ENCODE measurements at places on chromosomes 5 and 9. TPM values are rescaled to one million over a fixed set of nuclear protein-coding genes. Genes with fewer than 3 reads are reported as not detected.

Gene FLT4
- 8.2 TPM for total RNA-seq

Gene IFNB1
- not detected for total RNA-seq

Gene CWC27
- total RNA-seq: 38.0 TPM

DNA sequence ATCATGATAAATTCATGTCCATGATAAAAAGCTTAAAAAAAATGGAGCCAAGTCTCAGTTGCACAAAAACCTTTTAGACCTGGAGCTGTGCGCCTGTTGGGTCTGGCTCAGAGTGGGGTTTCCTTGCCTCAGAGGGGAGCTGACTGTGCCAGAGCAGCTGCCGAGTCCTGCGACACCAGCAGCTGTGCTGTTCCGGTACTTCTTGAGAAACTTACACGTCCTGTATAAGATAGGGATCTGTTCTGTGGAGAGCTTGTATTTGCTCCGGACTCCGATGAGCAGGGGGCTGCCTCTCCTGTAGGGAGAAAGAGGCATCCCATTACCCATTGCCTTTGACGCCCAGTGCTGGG is 28.6 kb downstream of the GFPT2 start:
- DNase-seq: no peak

DNA sequence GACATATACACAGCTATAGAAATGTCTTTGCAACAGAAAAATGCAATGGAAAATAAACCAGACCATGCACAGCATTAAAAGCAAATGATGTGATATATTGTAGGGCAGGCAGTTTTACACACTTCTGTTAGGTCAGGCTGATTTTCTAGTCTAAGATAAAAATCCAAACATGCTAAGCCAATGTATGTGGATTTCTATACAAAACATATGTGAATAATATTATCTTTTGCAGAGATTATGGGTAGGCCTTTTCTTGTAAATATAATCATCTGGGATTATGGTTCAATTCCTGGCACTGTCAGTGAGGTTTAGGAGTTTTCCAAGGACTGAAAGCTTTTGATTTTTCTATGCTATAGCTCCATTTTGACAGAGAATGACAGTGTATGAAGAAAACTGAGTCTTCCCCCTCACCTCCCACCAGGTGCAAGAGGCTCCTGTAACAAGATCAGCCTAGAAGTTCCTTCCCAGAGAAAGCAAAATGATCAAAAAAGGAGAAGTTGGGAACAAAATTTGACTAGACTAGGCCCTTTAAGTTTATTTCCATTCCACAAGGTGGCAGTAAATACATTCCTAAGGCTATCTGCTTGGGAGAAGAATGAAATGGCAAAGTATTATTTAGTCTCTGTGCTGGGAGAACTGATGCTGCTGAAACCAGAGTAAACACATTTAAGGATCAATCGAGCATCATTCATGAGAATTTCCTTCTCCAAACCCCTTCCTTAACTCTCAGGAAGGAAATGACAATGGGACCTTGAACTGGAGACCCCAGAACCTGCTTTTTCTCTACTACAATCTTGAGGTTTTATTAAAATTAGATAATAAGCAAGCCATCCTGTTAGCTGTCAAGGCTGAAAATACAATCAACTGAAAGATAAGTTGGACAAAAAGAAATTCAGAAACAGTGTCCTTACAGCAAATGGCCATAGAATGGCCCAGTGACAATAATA is 133.0 kb upstream of the TUT7 start:
- DNase-seq: no peak

DNA sequence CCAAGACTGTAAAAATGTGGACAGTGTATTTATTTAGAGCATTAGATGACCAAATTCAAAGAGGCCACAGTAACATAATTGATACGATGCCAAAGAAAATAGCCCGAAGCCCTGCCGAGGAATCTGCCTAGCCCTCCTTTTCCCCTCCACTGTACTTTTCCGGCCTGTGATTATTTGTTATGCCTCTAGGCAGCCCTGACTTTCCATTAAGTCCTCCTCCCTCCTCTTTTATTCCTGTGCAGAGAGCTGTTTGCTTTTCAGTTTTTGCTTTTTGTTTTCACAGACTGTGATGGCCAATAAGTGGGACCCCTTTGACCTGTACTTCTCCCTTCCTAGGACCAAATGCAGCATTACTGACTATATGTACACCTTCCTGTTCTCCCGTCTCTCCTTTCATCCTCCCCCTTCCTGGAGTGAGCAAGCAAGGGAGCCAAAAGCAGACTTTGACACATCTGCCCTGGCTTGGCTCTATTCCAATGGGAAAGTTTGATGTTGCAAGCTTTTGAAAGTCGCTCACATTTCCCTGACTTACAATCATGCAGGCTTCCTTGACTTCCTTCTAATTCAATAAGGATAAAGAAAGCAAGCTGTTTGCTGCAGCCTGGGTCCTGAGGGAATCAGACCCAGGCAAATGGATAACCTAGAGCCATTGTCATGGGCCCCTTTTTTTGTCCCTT is 76.1 kb downstream of the NREP start:
- no peak for DNase-seq

DNA sequence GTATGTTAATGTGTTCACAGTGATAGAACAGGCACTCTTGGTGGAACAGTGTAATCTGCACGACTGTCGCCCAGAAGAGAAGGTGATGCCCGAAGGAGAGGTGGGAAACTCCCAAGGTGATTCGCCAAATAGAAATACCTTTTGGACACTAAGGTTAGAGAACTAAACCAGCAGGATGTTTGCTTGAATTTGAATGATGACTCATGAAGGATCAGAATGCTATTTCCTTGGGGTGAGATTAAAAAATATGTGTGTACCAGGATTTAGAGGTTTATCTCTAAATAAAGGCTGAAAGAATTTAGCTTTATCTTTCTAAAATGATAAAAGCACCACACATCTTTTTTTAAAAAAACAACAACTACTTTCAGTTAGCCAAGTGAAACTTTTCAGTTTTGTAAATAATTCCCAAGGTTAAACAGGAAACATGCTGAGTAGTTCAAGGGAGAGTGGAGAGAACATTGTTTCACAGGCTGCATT is 297.4 kb upstream of the TAS2R1 start:
- DNase-seq: no peak

DNA sequence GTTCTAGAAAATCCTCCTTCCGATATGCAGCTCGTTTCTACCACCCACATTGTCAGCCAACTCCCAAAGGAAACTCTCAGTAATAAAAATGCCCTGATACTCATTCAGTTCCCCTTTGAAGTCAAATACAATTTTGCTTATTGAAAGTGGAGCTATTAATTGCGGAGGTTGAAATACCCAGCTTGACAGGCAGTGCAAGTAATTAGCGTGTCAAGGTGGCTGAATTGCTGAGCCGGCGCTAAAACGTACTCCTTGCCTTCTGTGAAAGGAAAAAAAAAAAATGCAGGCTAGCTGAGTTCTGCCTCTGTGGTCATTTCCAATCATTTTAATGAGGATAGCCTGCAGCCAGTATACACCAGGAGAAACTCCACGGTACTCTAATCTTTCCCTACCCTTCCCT is 165.5 kb downstream of the RORB start:
- no peak for DNase-seq

DNA sequence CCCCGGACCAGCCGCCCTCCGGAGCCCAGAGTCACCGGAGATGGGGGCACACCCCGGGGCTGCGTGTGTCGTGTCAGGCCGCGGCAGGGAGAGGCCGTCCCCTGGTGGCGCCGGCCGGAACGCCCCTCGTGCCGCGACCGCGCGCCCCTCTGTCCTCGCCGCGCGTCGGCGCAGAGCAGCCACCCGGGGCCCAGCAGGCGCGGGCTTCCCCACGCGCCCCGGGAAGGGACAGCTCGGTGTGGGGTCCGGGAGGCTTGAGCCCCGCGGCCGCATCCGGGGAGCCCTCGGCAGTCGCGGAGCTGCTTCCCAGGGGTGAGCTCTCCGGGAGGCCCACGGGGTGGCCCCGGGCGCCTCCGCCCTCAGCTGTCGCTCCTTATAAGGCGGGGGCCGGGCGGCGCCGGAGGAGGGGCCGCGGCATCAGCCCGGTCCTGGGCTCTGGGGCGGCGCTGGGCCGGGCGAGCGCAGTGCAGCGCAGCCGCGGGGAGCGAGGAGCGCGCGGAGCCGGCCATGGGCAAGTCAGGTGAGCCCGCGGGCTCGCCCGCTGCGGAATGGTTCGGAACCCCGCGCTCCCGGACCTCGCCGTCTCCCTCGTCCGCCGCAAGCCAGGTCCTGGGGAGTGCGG is at the start of gene GLIPR2:
TSS of gene GLIPR2 (plus strand) at position 462 of the 622 bp plus-strand sequence. CDS start at position 508, 46 bp downstream.
- DNase-seq: peak; percentile 72

- DNase-seq: no peak
These were observed 245.8 kb downstream of the TLE4 start for GRCh38 chr9:79817438-79818004.

DNA sequence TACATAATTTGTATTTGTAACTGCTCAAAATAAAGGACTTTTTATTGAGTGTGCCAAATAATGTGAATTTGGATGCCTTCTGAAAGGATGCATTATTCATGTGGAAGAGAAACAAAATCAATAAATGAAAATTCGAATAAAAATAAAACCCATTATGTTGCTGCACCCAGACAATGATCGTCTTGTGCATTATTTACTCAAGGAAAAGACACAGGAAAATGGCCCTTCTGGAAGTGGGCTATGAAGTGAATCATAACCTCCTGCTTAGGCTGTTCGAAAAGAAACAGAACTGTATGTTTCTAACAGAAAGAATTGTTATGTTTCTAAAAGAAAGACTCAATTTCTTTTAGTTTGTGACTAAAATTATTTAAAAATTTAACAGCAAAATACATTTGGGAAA is 168.9 kb upstream of the NFIB start:
- no peak for DNase-seq

- no peak for DNase-seq
These were observed 10.3 kb upstream of the FST start for GRCh38 chr5:53469946-53470687.

DNA sequence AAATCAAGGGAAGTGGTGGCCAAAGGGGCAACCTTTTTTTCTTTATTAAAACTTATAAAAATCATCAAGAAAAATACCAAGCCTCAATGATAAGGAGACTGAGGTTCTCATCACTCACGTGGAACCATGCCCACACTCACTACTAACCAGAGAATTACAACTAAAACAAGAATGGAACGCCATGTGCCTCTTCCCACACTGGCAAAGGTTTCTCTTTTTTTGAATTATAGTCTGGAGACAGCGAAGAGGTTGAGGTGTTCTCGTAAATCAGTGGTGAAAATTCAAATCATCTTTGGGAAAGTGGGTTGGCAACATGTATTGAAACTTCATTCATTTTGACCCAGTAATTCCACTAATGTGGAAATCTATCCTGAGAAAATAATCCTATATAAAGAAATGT is 19.4 kb downstream of the FPGS start:
- DNase-seq: no peak

DNA sequence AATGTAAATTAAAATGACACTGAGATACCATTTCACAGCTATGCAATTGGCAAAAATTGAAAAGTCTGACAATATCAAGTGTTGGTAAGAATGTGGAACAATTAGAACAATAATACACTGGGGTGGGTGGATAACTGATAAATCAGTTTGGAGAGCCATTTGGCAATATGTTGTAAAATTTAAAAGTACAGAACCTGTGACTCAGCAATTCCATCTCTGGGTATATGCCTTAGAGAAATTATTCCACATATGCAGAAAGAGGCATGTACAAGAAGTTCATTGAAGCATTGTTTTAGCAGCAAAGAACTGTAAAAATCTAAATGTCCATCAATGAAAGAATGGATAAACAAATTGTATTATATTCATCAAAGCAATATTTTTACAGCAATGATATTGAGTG is 89.3 kb upstream of the NR3C1 start:
- DNase-seq: no peak

- DNase-seq: no peak
These were observed 33.0 kb upstream of the NRG2 start for GRCh38 chr5:140076142-140076541.

- no peak for DNase-seq
These were observed 494 bp downstream of the PTCH1 start for GRCh38 chr9:95516221-95516733.

GRCh38 chr9:77464661-77465060 is 183.5 kb downstream of the GNA14 start:
- DNase-seq: no peak
